D721Med (cell line): ENCODE measurements at places on chromosomes 5 and 9.

DNA sequence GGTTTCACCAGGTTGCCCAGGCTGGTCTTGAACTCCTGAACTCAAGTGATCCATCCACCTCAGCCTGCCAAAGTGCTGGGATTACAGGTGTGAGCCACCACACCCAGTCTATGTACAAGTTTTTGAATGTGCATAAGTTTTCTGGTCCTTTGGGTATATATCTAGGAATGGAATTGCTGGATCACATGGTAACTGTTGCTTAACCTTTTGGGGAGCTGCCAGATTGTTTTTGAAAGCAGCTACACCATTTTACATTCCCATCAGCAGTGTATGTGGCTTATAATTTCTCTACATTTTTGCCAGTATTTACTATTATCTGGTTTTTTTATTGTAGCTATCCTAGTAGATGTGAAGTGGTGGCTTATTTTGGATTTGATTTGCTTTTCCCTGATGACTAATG lies 8.9 kb upstream of the LNPEP start:
- no peak for DNase-seq

DNA sequence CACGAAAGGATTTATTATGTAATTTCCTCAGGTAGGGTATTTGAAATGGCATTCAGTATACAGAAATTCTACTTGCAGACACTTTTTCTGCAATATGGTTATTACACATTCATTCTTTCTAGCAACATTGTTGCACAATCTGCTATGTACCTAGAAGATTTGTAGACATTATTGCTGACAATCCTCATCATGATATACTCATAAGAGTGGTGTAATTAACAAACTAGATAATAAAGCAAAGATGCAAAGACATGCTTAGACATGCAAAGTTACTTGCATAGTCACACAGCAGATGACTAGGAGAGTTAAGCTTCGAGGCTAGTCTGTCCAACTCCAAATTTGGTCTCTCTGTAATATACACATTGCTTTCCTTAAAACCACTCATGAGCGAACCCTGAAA lies 317.1 kb downstream of the ASTN2 start:
- DNase-seq: no peak

DNA sequence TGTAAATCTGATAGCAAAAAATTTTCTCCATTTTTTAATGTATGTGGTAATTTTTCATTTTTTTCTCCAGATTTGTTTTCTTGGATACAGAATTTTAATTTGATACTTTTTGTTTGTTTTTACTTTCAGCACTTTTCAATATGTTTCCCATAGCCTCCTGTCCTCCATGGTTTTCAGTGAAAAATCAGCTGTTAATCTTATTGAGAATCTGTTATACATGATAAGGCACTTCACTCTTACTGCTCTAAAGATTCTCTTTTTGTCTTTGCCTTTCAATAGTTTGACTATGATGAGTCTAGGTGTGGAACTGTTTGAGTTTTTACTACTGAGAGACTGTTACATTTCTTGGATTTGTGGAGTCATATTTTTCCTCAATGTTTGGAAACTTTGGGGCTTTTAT lies 455.7 kb upstream of the NUDT12 start:
- DNase-seq: no peak

GRCh38 chr9:120464176-120464886 lies 115.6 kb downstream of the CDK5RAP2 start:
- no peak for DNase-seq

- no peak for DNase-seq
Measured at GRCh38 chr5:139633295-139634027, 14.7 kb upstream of the CXXC5 start.

- DNase-seq: no peak
Measured at GRCh38 chr5:61599370-61600122, 267.5 kb downstream of the ZSWIM6 start.

DNA sequence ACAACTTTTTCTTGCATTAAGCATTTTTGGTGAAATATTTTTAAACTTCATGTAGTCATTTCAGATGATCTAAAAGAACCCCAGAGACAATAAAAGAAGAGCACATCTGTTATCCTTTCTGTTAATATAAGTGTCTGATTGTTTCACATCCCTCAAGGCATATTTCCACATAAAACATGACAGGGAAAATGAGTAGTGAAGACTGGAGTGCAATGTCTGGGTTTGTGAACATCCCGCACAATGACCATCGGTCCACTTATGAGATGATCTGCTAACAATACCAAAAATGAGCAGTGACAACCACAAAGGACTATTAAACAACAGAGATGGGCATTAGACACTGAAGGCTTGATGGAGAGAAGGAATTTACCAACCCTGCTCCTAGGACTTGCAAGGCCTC lies 209.1 kb downstream of the NR2F1-AS1 start:
- no peak for DNase-seq

DNA sequence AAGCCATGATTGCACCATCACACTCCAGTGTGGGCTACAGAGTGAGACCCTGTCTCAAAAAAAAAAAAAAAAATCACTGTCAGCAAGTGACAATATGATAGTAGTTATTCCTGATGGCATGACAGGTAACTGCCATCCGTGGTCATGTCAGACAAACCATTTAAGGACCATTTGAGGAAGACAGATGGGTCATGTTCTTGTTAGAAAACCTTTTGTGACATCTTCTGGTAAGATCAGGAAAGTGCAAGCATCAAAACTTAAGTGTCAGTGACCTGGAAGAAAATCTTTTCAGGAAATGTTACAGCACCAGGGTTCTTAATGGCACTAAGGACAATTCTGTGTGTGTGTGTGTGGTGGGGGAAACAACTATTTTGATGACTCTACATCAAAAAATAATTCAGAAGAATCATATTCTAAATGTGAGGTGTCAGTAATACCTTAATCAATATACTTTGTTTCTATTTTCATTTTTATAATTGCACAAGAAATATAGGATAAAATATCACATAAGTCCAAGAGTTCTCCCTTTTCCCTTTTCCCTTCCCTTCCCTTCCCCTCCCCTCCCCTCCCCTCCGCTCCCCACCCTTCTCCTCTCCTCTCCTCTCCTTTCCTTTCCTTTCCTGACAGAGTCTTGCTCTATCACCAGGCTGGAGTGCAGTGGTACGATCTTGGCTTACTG lies 17.8 kb downstream of the SLC38A9 start:
- no peak for DNase-seq

DNA sequence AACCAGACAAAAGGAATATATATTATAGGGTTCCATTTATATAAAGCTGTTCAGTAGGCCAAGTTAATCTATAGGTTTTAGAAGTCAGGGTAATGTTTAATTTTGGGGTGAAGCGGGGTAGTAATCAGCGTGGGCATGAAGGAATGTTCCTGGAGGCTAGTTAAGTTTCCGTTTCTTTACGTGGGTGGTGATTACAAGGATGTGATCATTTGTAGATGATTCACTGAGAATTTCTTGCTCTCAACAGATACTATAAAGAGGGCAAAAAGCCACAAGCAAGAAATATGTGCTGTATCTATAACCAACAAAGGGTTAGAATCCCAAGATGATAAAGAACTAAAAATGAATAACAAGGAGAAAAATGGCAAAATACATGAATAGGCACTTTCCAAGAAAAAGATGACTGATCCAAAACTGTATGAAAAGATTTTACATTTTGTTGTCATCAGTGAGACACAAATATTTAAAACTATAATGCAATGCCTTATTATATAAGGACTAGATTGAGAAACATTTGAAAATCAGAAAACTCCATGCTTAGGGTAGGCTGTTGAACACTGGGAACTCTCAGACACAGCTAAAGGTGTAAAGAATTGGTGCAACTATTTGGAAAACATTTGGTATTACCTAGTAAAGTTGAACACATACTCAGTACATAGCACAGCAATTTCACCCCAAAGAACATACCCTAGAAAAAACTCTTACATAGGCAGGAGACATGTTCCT lies 224.3 kb upstream of the S1PR3 start:
- no peak for DNase-seq

DNA sequence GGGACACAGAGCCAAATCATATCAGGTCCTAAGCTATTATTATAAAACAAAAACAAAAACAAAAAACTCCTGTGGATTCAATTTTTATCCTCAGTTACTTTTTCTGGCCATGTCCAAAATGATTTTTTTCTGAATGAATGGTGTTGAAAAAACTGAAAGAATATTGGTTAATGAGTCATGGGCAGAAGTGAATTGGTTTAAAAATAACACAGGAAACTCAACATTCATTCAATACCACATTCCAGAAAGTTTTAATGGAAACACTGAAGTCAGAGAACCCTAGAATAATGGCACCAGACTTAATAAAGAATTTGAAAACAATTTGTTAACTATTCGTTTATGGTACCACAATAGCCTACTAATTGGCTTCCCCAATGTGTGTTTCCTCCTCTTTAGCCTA lies 102.4 kb upstream of the CDH9 start:
- DNase-seq: no peak

- DNase-seq: no peak
Measured at GRCh38 chr5:88235828-88236227, 32.8 kb downstream of the TMEM161B start.

DNA sequence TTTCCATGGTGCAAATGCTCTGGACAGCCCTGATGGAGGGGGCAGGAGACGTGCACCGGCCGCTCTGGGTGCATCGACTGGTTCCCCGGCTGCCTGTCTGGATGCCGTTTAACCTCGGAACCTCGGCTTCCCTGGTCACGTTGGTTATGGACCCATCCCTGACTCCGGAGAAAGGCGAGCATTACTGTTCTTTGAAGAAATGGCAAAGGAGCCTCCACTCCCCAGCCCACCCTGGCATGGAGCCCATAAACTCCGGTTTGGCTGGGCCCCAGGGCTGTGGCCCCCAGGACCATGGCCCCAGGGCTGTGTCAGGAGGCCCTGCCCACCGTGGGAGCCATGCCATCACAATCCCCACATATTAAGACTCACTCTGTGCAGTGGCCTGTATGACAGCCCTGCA lies 28.9 kb downstream of the DBH start:
- DNase-seq: no peak

GRCh38 chr9:90890146-90890810 lies 88.7 kb downstream of the SYK start:
- DNase-seq: no peak

DNA sequence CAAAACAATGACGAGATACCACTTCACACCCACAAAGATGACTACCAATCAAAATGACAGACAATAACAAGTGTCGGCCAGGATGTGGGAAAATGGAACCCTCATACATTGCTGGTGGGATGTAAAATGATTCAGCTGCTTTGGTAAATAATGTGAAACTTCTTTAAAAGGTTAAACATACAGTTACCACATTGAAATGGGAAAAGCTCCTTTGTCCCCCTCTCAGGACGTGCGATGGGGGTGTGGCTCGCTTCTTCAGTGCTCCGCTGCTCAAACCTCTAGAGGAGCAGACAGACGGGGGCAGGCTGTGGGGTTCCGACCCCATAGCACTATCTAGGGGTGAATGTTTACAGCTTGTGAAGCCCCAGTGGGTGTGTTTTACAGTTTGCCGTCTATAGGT lies 8.0 kb upstream of the PLPP6 start:
- DNase-seq: no peak

DNA sequence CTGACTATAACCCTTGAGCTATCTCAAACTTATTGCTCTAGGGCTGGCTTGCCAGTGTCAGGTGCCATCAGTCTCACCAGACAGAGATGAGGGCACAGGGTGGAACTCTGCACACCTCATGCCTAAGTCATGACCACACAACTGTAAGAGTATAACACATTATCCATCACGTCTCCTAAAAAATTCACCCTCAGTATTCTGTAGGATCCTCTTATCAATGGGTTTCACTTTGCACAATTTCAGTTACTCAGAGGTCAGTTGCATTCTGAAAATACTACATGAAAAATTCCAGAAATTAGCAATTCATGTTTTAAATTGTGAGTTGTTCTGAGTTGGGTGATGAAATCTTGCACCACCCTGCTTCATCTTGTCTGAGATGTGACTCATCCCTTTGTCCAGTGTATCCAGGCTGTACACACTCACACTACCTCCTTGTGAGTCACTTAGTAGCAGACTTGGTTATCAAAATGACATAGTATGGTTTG lies 690.9 kb upstream of the CDH18 start:
- DNase-seq: no peak

DNA sequence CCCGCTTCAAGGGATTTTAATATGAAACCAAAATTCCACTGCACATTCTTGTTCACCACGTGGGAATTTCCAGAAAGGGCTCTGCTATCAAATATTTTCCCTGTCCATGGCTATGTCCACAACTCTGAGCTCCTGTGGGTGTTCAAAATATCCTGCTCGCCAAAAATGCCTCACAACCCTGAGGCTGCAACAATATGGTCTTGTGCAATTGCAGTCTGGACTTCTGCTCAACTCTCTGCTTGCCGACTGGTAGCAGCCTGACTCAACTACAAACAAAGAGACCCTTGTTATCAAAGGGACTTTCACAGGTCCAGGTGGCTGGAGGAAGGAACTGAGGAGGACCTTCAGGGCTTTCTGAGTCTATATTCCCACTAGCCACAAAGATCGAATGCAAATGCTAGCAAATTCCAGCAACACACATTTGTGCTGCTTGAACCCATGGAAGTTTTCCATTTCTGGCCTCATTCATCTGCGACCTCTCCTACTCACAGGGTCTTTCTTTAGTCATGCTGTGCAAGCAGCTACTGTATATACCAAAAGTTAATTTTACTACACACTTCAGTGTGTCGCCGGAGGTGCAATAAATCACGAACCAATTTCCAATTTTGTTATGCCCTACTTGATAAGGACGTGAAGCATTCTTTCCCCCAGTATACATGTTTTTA lies 169.2 kb upstream of the SLC30A5 start:
- DNase-seq: no peak

DNA sequence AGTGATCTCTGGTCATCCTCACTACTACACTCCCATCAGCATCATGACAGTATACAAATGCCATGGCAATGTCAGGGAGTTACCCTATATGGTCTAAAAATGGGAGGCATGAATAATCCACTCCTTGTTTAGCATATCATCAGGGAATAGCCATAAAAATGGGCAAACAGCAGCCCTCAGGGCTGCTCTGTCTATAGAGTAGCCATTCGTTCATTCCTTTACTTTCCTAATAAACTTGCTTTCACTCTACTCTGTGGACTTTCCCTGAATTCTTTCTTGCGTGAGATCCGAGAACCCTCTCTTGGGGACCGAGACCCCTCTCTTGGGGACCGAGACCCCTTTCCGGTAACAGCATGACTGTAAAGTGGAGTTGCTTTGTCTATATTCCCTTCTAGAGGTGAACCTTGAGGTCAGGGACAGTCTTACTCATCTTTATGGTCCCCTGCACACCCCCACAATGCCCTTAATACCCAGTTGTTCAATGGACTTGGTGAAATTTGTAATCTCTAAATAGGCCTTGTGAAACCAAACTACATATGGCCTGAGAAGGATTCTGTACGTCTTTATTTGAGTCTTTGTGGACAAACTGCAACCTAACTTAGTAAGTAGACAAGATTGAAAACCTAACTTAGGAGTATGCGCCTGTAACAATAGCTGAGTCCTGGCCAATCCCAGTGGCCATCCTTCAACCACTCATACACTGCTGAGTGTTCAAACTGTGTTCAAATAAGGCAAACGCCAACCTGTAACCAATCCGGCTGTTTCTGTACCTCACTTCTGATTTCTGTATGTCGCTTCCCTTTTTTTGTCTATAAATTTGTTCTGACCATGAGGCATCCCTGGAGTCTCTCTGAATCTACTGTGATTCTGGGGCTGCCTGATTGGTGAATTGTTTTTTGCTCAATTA lies 32.3 kb upstream of the UBTD2 start:
- DNase-seq: no peak
